Mammary epithelial cell (primary cell): ENCODE measurements at places on chromosomes 7 and 10. TPM values are rescaled to one million over a fixed set of nuclear protein-coding genes. Genes with fewer than 3 reads are reported as not detected.
A peak's percentile ranks its signal among the peaks of the same experiment; 100 is the strongest.

GRCh38 chr7:157429001-157429679, 92.3 kb downstream of the DNAJB6 start:
- DNase-seq, result no peak

DNA sequence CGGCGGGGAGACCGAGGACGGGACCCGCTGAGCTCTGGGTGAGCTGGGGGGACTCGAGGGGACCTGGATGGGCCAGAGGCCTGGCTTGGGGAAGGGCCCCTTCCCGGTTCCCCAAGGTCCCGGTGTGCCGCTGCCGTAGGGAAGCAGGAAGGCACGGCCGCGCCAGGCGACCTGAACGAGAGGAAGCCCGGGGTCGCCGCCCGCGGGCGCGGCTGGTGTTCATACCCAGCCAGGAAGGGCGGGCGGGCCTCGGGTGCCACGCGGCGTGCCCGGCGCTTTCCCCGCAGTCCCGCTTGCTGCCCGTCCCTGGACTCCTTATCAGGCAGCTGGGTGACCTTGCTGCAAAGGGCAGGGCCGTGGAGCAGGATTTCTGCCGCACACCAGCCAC, 38.0 kb downstream of the ZNF777 start:
- DNase-seq, result no peak

The NPTX2 gene
- total RNA-seq, result 3.0 TPM

GRCh38 chr10:102400598-102401341, 5.3 kb downstream of the NFKB2 start:
- DNase-seq, result no peak

The CHST3 gene
- total RNA-seq, result 85.0 TPM

DNA sequence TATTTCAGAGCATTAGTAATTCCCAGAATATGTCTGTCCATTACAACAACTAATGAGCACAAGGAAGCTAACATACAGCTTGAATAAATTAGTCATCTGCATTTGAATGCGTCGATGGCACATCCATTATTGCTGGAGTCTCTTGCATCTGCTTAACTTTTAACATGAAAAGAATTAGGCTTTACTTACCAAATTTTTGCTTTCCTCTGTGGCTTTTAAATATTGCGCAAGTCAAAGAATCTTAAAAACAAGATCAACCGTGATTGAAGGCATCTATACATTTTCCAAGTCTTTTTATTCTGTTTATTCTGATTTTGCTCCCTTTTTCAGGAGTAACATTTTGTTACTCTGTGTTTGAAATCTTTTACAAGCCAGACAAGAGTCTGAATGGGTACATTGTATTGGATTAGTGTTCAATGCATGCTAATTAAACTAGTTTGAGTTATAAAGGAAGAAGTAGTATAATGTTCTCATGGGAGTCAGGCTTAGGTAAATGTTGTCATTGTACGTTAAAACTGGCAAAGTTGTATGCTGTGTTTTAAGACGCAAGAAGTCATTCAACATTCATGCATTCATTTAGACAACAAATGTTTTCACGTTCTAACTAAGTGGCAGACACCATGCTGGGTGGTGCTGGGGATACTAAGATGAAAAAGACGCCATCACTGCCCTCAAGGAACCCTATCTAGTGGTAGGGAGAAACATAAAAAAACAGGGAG, 4.0 kb upstream of the CACNB2 start:
- no peak for DNase-seq

DNA sequence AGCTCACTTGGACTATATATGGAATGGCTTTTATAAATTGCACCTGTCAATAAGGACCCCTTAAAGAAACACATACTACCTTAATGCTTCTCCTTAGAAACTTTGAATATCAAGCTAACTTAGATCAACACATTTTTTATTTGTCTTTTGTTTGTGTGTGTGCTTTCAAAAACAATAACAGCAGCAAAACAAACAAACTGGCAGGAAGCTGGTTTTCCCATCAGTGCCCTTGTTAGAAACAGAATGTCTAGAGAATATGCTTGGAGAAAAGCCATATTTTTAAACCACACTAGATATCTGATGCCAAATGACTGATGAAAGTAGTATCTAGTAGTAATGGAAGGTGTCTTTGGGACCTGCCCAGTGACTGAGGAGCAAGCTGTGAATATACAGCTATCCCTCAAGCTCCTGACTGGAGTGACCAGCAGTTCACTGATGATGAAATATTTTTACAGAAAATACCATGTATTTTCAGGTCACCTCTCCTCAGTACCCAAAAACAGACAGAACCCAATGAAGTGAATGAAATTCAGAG, 1.0 kb downstream of the PDE1C start:
- peak; percentile 32 for DNase-seq

The GFRA1 gene
- not detected in 2 replicates for total RNA-seq

DNA sequence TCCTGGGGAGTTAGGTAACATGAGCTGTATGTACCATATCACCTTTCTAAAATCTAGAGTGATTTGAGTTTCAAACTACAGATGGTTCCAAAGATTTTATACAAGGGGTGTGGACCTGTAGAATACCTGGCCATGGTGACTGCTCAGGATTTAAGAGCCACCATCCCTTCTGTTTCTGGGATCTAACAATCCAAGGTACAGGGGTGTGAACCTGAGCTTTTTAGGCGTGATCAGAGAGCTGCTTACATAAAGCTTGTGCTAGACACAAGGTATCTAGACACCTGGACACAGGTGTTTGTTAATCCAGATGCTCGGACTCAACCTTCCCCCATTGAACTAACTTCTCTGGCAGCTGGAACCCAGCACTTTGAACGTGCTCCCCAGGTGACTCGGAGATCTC, 516.4 kb downstream of the RPS24 start:
- no peak for DNase-seq

The FANK1 gene
- 6.2 TPM for total RNA-seq

The AGAP3 gene
- total RNA-seq, result 151 and 163 TPM in 2 replicates

DNA sequence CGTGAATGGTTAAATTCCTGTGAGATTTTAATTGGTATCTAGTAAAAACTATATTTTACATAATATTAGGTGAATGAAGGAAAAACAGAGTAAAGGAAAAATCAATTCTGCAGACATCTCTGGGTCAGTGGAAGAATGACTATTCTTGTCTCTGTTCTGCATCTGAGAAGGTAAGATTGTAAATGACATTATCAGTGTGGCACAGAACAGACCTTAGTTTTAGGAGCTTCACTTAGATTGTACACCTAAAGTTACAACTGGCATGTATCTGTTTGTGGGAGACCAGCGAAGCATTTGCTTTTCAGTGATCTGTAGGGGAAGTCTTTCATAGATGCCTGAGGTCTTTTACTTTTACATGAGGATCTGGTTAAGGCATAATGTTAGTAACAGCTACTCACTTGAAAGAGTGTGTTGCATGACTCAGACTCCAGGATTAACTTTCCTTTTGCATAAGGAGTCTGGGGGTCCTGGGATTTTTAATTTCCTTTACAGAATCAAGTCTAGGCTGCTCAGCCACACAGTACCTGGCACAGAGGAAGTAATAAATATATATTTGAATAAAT, 56.2 kb downstream of the JMJD1C start:
- DNase-seq, result peak; percentile 11

GRCh38 chr10:43574906-43575305, 490 bp upstream of the ZNF239 start:
- DNase-seq, result no peak

DNA sequence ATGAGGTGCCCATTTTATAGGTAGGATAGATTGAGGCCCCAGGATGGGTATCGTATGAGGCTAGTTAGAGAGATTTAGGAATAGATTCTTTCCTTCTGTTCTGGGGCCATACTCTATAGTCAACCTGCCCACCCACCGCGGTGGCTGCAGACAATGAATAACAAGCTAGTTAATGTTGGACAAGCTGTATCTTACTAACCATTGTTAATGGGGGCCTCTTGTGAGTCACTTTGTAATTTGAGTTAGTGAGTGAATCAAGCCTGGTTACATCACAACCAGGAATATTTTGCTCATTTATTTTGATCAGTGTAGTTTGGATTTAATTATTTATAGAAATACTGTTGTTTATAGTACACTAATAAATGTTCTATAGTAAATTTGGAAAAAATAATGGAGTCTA, 7.3 kb downstream of the SORCS3 start:
- no peak for DNase-seq

DNA sequence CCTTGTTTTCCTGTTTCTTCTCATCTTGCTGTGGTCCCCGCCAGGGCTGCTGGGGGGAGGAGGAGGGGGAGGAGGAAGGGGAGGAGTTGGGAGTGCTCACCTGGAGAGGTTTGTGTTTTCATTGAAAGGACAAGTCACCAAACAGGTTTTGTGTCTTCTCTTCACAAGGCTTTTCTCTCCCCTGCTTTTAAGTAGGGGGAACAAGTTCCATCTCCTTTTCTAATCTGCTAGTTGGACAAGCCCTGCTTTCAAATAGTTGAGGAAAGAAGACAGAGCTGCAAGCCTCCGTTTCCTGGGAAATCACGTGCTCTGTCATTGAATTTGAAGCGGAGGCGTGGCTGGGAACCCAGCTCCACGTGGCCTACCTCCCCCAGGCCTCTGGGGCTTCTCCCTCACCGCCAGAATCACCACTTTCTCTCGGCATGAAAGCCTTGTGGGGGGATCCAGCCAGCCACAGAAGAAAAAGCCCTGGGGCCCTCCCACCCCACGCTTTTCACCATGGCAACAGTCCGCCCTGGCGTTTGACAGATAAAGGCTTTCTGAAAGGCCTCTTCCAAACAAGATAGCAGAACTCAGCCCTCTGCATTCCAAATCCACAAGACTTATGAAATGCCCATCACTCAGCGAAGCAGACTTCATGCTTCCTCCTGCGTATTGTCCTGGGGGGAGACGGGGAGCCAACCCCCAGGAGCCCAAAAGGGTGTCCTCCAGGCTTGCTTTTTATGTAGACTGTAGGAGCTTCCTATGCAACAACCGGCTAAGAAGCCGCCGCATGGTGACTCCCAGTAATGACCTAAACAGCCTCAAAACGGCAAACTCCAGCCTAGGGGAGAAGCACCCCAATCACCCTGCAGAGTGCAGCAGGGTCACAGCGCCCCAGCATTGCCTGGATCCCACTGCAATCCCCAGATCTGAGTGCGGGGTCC, 51.7 kb downstream of the PROSER2 start:
- peak; percentile 72 for DNase-seq

GRCh38 chr10:125066764-125067450, 93.5 kb downstream of the CTBP2 start:
- no peak for DNase-seq

DNA sequence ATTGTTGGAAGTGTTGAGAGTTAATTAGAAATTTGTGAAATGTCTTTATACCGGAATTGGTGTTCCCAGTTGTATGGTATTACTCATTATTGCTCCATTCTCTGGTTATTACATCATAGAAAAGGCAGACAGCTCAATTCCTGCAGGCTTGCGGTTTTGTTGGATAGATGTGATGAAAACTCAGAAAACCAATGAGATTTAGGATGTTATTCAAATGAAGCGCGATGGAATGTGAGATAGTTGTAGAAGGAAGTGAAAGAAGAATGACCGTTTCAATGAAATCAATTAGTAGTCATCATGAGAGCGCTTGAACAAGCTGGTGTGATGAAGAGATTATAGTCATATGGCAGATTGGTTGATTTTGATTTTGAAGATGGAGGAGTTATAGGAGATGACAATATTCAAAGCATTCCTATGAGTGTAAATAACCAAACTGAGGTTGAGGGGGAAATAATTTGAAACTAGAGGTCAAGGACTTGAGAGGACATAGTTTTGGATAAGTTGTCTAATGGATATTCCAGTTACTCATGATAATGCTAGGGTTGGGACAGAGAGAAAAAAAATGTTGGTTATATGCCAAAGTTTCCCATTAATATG, 991.5 kb downstream of the NRG3 start:
- peak; percentile 81 for DNase-seq

DNA sequence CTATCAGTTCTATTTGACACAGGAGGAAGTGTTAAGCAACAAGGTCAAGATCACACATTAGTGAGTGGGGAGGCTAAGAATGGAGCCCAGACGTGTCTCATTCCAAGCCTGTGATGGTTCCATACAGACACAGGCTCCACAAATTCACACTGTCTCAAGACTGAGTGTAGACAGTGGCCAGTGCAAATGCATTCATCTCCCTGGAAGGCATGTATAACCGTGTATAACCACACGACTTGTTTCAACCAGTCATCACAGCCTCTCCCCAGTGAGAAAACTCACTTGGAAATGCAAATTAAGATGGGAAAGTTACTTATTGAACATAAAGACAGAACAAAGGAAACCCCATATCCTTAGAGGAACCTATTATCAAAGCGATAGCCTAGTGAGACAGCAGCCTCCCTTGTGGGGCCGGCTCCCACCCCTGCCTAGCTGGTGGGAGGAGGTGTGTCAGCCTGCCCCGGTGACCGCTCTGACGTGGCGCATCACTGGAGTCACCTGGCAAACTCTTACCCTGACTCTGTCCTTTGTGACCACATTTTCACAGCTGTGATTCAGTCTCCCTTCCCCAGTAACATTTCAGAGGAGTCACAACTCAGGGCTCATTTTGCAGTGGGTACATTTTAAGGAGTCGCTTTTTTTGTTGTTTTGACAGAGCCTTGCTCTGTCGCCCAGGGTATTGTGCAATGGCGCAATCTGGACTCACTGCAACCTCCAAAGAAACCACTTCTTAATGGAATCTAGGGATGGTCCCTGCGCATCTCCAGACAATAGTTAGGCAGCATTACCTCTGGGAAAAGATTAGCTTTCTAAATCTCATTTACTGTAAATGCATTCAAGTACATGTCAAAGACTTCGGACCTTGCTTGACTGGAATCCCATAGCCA, 126.6 kb upstream of the PARD3 start:
- peak; percentile 95 for DNase-seq

The SEC61G gene
- 174 and 202 TPM in 2 replicates for total RNA-seq

The KLHL7 gene
- 39.2 TPM for total RNA-seq

DNA sequence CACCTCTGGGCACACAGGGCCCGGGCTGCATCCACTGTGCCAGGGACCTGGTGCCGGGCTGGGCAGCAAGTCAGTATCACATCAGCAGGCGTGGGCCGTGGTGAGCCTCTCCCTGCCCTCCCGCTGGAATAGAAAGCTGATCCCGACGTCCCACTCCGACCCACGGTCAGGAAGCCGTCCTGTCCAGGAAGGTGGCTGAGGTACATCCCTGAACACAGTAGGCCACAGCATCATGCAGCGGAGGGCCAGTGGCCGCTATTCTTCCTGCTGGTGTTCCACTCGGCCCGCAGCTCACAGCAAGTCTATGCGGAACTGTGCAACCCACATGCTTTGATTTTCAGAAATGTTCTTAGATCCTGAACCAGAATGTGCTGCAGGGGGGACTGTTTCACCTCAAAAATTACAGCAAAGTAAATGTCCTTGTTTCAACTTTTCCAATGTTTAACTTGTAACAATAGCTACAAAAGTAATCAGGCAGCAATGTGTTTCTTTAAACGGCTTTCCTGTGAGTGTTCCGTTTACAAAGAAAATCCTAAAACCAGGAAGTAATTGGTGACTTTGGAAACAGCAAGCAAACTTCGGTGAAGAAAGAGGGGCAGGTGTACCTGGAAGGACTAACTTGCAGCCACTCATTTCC, 676 bp upstream of the GPR146 start:
- no peak for DNase-seq

- peak; percentile 37 for DNase-seq
Measured at GRCh38 chr10:6667679-6668270, 87.7 kb upstream of the PRKCQ start.

The HECTD2 gene
- total RNA-seq, result 8.4 and 10.0 TPM in 2 replicates

The PDE1C gene
- total RNA-seq, result 109 TPM

- no peak for DNase-seq
Measured at GRCh38 chr7:128673571-128673970, 1.5 kb downstream of the GARIN1A start.

The ZP3 gene
- total RNA-seq, result 10.2 TPM

- DNase-seq, result no peak
Measured at GRCh38 chr10:58400609-58401008, 15.4 kb downstream of the TFAM start.

- no peak for DNase-seq
Measured at GRCh38 chr10:17751781-17752445, at the start of gene TMEM236. Gene TMEM236 (plus strand): TSS chr10:17752201. CDS start chr10:17752296, 95 bp downstream.

The FGFR2 gene
- total RNA-seq, result 19.0 and 22.0 TPM in 2 replicates
